Stomach (tissue), 19 donors: ENCODE measurements at places on chromosomes 4 and X. TPM values are rescaled to one million over a fixed set of nuclear protein-coding genes. Genes with fewer than 3 reads are reported as not detected.

DNA sequence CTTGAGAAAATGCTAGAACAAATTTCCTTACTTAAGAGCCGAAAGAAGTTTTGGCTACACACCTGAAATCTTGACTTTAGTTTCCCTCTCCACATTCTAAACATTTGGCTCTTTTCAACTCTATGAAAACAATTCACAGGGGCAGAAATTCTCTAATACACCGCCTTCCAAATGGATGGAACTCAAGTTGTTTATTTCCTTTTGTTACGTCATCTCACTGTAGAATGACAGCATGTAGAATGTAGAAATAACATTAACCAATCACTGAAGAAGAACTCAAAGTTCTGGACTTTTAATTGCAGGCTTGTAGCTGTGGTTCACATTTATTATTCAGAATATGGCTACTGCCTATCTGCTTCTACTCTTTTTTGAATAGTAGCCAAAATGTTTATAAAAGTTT lies 1.9 kb downstream of the DMP1 start:
- no peaks in the 10 kb centered on the region for H3K4me1 ChIP-seq
- no peak overlapping the region for H3K4me3 ChIP-seq
- no peak overlapping the region for H3K27ac ChIP-seq
- H3K27me3 ChIP-seq, result no peaks in the 10 kb centered on the region
- no peaks in the 10 kb centered on the region for H3K36me3 ChIP-seq
- no peak for DNase-seq

DNA sequence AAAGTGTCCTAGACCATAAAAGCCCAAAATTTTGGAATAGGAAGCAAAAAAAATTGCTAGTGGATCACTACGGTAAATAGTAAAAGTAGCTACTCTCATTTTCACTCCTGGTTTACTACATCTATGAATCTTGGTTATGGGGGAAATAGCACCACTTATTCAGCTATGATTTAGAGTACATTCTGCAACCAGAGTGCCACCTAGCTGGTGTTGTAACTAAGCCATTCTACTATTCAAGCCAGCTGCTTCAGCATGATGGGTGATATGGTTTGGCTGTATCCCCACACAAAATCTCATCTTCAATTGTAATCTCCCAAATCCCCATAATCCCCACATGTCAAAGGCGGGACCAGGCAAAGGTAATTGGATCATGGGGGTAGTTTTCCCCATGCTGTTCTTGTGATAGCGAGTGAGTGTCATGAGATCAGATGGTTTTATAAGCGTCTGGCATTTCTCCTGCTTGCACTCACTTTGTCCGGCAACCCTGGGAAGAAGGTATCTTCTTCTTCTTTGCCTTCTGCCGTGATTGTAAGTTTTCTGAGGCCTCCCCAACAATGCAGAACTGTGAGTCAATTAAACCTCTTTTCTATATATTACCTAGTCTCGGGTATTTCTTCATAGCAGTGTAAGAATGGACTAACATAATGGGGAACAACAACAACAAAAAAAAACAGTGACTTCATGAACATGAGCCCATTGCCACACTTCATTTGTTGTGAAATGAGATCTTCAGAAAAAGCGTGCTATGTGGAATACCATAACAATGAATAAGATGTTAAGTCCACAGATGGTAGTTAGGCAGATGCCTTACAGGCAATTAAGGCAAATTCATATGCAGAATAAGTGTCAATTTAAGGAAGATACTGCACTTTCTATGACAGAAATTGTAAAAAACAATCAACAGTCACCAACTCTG lies 280.1 kb downstream of the PABPC4L start:
- H3K4me3 ChIP-seq, result no peak overlapping the region
- no peak overlapping the region for H3K27ac ChIP-seq
- no peaks in the 10 kb centered on the region for H3K36me3 ChIP-seq
- DNase-seq, result no peak

GRCh38 chrX:39174241-39174771 lies 373.0 kb downstream of the MID1IP1 start:
- H3K27me3 ChIP-seq, result no peaks in the 10 kb centered on the region
- DNase-seq, result no peak
- no peaks in the 10 kb centered on the region for H3K4me1 ChIP-seq
- no peak overlapping the region for H3K4me3 ChIP-seq
- no peaks in the 10 kb centered on the region for H3K36me3 ChIP-seq
- H3K27ac ChIP-seq, result peak overlapping the region; percentile 60

- H3K4me1 ChIP-seq, result no peaks in the 10 kb centered on the region
- peak overlapping the region; percentile 58 for H3K4me3 ChIP-seq
- H3K27ac ChIP-seq, result peak overlapping the region; percentile 91
- no peak for DNase-seq
- no peaks in the 10 kb centered on the region for H3K27me3 ChIP-seq
- no peaks in the 10 kb centered on the region for H3K36me3 ChIP-seq
These were observed 672 bp downstream of the TCEAL3 start for GRCh38 chrX:103608306-103608963.

DNA sequence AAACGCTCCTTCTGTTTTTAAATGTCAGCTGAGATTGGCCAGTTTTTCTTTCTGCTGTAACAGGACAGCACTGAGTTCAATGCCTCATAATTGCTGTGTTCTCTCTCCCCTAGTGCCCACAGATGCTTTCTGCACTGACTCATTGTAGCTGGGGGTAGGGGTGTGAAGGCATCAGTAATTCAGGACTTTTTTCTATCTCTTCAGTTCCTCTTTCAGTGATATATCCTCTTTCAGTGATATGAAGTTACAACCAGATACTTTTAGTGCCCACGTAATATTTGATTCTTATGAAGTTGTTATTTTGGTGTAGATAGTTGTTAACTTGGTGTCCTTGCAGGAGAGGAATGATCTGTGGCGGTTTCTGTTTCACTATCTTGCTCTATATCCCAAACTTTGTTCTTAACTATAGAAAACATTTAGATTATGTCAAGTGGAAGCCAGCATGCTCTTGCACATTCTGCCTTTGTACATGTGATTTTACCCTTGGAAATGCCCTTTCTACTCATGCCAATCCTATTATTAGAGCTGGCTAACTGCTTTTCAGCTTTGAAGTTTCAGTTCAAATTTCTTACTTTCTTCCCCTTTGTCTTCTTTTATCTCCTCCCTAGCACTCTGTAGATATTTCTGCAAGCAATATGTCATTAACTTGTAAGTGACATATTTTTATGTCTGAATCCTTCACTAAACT lies 1258.4 kb downstream of the FAM133A start:
- no peak for DNase-seq
- H3K4me3 ChIP-seq, result no peak overlapping the region
- H3K4me1 ChIP-seq, result no peaks in the 10 kb centered on the region
- H3K27ac ChIP-seq, result no peak overlapping the region
- H3K36me3 ChIP-seq, result no peaks in the 10 kb centered on the region
- no peaks in the 10 kb centered on the region for H3K27me3 ChIP-seq

The NUDT11 gene
- total RNA-seq, result not detected

DNA sequence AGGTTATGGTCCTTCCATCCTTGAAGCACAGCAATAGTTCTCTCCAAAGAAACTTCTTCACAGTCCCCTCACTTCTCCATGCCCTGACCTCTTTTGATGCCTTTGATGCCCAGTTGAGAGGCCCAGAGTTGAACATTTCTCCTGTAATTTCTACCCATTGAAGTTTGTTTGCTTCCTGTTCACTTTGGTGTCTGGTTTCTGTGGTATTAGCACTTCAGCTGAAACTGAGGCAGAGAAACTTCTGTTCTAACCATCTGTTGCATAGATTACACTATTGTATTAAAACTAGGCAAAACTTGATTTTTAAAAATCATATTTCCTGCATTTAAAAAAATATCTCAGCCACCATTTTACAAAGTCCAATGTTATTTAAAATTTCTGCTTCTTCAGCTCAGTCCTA lies 89.8 kb upstream of the ADGRG2 start:
- no peak overlapping the region for H3K4me3 ChIP-seq
- no peaks in the 10 kb centered on the region for H3K27me3 ChIP-seq
- DNase-seq, result no peak
- H3K27ac ChIP-seq, result no peak overlapping the region
- H3K4me1 ChIP-seq, result no peaks in the 10 kb centered on the region

DNA sequence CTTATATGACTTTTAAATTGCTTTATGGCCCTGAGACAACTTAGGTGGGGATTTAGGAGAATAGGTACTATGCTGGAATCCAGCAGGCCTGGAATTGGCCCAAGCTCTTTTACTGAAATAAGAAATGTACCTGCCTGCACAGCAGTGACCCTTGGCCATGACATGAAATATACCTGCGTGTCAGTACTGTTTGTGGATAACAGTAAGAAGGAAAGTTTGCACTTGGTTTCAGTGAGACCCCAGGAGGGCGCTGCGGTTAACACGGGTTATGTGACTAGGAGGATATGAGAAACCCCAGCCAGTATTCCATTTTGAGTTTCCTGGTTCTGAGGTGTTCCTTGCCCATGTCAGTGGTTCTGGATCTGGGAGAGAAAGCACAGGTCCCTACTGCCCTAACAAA lies 5.3 kb downstream of the MTM1 start:
- DNase-seq, result no peak
- H3K27me3 ChIP-seq, result peaks cover 4% of the 10 kb centered on the region
- H3K27ac ChIP-seq, result peak overlapping the region; percentile 6
- no peaks in the 10 kb centered on the region for H3K36me3 ChIP-seq

DNA sequence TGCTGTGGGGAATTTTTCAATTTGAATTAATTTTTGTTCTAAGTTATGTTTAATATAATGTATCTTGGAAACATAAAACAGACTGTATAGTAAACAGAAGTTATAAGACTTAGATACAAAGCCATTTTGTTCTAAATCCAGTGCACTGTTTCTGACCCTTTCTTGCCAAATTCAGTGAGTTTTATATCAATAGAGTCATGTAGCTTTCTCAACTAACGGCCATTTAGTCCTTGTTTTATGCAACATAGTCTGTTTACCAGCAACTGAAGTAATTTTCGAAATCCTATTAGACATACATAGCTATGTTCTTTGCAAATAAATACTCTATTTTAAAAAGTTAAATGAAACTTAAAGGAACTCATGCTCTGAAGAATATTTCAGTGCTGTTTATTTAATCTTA lies 242.8 kb downstream of the ADGRL3 start:
- no peaks in the 10 kb centered on the region for H3K27me3 ChIP-seq
- no peak for DNase-seq
- no peak overlapping the region for H3K27ac ChIP-seq
- H3K36me3 ChIP-seq, result no peaks in the 10 kb centered on the region

DNA sequence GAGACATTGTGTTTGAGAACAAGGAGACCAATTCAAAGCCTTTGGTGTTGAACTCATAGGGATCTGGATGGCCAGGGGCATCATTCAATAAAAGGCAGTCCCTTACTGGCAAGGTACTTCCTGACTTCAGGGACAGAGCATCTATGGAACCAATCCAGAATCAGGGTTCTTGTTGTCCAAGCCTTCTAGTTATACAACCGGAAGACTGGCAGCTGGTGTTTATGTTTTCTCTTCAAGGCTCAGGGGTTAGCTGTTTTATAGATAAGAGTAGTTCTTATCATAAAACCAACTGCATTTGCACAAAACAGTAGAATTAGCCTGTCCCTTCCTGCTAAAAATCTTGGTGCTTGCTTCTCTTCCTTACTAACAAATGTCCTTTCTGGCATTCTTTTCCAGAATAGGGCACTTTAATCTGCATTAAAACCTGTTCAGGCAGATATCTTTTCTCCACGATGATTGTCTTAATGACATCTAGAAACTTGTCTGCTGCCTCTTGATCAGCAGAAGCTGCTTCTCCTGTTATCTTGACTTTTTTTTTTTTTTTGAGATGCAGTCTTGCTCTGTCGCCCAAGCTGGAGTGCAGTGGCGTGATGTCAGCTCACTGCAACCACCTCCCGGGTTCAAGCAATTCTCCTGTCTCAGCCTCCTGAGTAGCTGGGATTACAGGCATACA lies 38.4 kb upstream of the ARHGEF6 start:
- no peaks in the 10 kb centered on the region for H3K27me3 ChIP-seq
- peaks cover 7% of the 10 kb centered on the region for H3K36me3 ChIP-seq
- no peak overlapping the region for H3K4me3 ChIP-seq
- no peaks in the 10 kb centered on the region for H3K4me1 ChIP-seq
- H3K27ac ChIP-seq, result no peak overlapping the region

DNA sequence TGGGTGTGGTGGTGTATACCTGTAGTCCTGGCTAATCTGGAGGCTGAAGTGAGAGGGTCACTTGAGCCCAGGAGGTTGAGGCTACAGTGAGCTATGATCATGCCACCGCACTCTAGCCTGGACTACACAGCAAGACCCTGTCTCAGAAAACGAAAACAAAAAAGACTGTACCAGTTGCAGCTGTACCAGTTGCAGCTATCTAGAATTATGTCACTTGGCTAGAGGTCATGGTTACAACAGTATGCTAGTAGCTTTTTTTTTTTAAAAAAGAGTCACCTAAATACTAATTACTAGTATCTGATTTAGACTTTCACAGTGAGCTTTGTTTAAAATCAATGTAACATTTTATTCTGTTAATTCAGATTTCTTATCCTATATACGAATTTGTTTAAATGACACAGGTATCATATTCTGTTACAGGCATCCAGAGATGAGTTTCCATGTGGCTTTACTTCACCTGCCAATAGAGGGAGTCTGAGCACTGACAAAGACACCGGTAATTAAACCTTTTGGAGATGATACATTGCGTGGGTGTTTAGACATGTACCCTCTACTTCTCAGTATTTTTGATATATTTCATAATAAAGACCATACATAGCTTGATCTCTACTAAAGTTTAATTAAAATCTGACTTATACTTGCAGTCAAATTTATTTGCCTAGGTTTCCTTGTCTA lies 100.2 kb upstream of the IL13RA1 start:
- peaks cover 8% of the 10 kb centered on the region for H3K36me3 ChIP-seq
- H3K27ac ChIP-seq, result no peak overlapping the region
- H3K27me3 ChIP-seq, result no peaks in the 10 kb centered on the region
- no peak for DNase-seq

DNA sequence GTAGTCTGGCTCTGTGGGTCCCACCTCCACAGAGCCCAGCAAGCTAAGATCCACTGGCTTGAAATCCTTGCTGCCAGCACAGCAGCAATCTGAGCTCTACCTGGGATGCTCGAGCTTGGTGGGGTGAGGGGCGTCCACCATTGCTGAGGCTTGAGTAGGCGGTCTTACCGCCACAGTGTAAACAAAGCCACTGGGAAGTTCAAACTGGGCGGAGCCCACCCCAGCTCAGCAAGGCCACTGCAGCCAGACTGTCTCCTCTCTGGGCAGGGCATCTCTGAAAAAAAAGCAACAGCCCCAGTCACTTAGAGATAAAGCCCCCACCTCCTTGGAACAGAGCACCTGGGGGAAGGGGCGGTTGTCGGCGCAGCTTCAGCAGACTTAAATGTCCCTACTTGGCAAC lies 243.2 kb upstream of the POF1B start:
- no peak for DNase-seq
- H3K27ac ChIP-seq, result no peak overlapping the region
- no peak overlapping the region for H3K4me3 ChIP-seq
- H3K27me3 ChIP-seq, result no peaks in the 10 kb centered on the region
- no peaks in the 10 kb centered on the region for H3K4me1 ChIP-seq

The CSAG3 gene
- total RNA-seq, result not detected

GRCh38 chr4:8261851-8262535 lies 7.6 kb upstream of the HTRA3 start:
- no peak for DNase-seq
- H3K4me3 ChIP-seq, result no peak overlapping the region
- no peaks in the 10 kb centered on the region for H3K36me3 ChIP-seq
- H3K27me3 ChIP-seq, result no peaks in the 10 kb centered on the region
